ENCODE measurements at places on chromosomes 7 and 10.

- peaks cover 44% of the 10 kb centered on the region for H3K4me1 ChIP-seq
- no peaks in the 10 kb centered on the region for H3K27me3 ChIP-seq
- H3K27ac ChIP-seq = no peak overlapping the region
- H3K4me3 ChIP-seq = no peak overlapping the region
- DNase-seq = no peak
- H3K36me3 ChIP-seq = peaks cover 42% of the 10 kb centered on the region
These were observed 13.5 kb downstream of the MACROH2A2 start for GRCh38 chr10:70066190-70066589.

- H3K4me3 ChIP-seq = no peak overlapping the region
- no peaks in the 10 kb centered on the region for H3K4me1 ChIP-seq
- no peak overlapping the region for H3K27ac ChIP-seq
These were observed 260.1 kb downstream of the SLC25A13 start for GRCh38 chr7:96061844-96062243.

- no peak for DNase-seq
- H3K36me3 ChIP-seq = no peaks in the 10 kb centered on the region
- H3K27me3 ChIP-seq = no peaks in the 10 kb centered on the region
- H3K27ac ChIP-seq = no peak overlapping the region
- H3K4me3 ChIP-seq = no peak overlapping the region
These were observed 1325.5 kb downstream of the XPNPEP1 start for GRCh38 chr10:108597657-108598319.

DNA sequence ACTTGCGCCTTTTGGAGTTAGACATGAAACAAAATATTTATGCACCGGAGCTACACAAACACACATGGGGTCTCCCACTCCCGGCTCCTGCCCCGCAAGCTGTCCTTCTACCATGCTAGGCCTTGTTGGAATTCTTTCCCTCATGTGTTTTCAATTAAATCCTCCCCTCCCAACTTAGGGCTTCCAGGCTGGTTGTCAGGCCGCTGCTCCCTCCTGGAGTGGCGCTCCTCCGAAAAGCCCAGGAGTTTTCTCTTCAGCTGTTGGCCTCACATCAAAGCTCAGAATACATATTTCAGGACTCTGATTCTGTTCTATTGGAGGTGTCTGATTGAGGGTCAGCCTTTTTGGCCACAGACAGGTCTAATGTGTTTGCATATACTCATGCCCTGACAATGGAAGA lies 113.3 kb downstream of the FANK1 start:
- no peaks in the 10 kb centered on the region for H3K36me3 ChIP-seq
- DNase-seq = no peak
- H3K27me3 ChIP-seq = no peaks in the 10 kb centered on the region
- no peaks in the 10 kb centered on the region for H3K4me1 ChIP-seq
- no peak overlapping the region for H3K27ac ChIP-seq

DNA sequence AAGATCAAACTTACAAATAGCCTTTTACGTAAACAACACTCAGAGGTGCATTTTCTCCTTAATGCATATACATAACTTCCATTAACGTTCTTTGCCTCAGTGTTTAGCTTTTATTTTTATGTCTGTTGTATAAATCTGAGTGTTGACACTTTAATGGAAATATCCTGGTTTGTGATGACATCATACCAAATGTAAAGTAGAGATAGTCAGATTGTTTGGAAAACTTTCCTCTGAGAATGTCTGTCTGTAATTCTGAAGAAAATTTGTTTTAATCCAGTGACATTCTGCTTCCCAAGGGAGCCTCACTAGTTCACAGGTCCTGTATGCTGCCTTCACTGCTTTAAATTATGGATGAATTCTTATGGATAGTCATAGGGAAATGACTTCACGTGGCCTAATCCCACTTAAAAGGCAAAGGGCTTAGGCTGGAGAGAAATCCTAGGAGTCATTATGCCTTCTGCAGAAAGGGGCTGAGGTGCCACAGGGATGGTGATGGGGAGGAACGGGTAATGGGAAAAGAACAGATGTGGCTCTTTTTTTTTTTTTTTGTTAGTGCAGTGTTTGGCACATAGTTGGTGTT lies 93.2 kb downstream of the DNAJB9 start:
- no peak overlapping the region for H3K27ac ChIP-seq
- peaks cover 45% of the 10 kb centered on the region for H3K4me1 ChIP-seq
- H3K4me3 ChIP-seq = no peak overlapping the region
- no peaks in the 10 kb centered on the region for H3K36me3 ChIP-seq

- peaks cover 69% of the 10 kb centered on the region for H3K27me3 ChIP-seq
- no peak overlapping the region for H3K27ac ChIP-seq
- H3K4me1 ChIP-seq = peaks cover 22% of the 10 kb centered on the region
These were observed 1.5 kb downstream of the MKX start for GRCh38 chr10:27743877-27744801.

- DNase-seq = no peak
- H3K36me3 ChIP-seq = no peaks in the 10 kb centered on the region
- H3K27ac ChIP-seq = no peak overlapping the region
These were observed 50.6 kb downstream of the HIPK2 start for GRCh38 chr7:139727151-139727705.

GRCh38 chr10:116237260-116237659 lies 35.7 kb downstream of the GFRA1 start:
- H3K36me3 ChIP-seq = no peaks in the 10 kb centered on the region
- H3K4me1 ChIP-seq = no peaks in the 10 kb centered on the region
- no peak overlapping the region for H3K27ac ChIP-seq
- DNase-seq = no peak
- peaks cover 45% of the 10 kb centered on the region for H3K27me3 ChIP-seq

GRCh38 chr7:1149351-1149794 lies 10.6 kb downstream of the ZFAND2A start:
- no peaks in the 10 kb centered on the region for H3K4me1 ChIP-seq
- DNase-seq = no peak
- no peak overlapping the region for H3K4me3 ChIP-seq

DNA sequence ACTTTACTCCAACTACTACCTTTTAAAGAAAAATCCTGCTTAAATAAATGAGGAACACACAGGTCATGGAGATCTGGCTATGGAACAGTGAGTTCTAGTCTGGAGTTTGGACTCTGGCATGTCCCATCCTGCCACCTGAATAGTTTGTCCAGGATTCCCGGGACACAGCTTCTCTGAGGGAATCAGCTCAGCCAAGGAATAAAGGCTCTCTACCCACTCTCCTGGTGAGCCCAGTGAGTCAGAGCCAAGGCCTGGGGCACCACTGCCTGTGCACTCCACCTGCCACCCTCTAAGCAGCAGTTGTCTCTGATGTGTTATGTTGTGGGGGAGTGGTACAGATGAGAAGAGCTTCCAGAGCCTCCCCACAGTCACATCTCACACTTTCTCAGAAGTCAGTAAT lies 113.5 kb downstream of the HTR5A start:
- no peaks in the 10 kb centered on the region for H3K4me1 ChIP-seq
- H3K4me3 ChIP-seq = no peak overlapping the region
- no peaks in the 10 kb centered on the region for H3K27me3 ChIP-seq
- H3K36me3 ChIP-seq = no peaks in the 10 kb centered on the region
- no peak for DNase-seq

GRCh38 chr10:10942441-10942840 lies 75.2 kb upstream of the CELF2 start:
- H3K27ac ChIP-seq = no peak overlapping the region
- H3K36me3 ChIP-seq = no peaks in the 10 kb centered on the region
- no peaks in the 10 kb centered on the region for H3K4me1 ChIP-seq
- DNase-seq = no peak

DNA sequence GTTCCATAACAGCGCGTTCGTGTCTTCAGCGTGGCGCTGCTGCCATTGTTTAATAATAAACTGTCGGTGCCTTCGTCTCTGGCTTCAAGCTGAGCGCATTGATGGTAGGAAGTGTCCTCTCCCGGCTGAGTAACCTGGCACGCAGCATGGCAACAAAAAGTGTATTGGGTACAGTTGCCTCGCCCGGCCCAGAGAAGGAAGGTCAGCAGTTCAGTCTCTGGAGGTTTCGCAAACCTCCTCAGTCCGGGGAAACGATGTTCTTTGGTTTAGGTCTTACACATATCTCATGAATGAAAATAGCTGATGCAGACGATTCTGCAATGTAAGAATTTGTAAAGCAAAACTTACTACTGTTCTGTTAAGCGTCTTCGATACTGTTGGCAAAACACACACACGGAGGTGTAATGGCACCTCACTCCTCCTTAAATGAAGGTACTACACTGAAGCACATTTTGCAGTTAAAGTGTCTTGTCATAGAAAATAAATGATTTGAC lies 739 bp upstream of the CCDC186 start:
- peaks cover 7% of the 10 kb centered on the region for H3K4me1 ChIP-seq
- H3K4me3 ChIP-seq = peak overlapping the region; percentile 93
- no peak overlapping the region for H3K27ac ChIP-seq
- no peaks in the 10 kb centered on the region for H3K27me3 ChIP-seq

DNA sequence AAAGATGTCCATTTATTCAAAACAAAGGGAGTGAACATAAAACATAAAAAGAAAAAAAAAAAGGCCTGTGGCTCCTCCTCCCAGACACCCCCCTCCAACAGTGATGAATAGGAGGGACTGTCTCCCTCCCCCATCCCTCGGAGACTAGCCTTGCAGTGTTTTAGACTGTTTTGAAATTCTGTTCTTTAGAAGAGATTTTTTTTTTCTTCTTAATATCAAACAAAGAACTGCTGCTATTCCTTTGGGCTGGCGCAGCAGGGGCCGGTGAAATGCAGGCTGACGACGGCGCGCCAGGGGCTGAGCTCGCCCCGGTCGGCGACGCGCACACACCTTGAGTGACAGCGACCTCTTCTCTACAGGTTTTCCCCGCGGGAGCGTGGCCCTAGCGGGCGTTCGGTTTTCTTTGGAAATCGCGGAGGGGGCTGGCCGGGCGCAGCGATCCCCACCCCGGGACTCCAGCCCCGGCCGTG lies at the start of gene LANCL2:
LANCL2 (plus strand) TSS at position 133 of the 470 bp plus-strand sequence. CDS start 689 bp downstream, outside the sequence.
- H3K4me1 ChIP-seq = peaks cover 6% of the 10 kb centered on the region
- no peaks in the 10 kb centered on the region for H3K36me3 ChIP-seq
- peak within 1 kb of the TSS; percentile 77 for H3K4me3 ChIP-seq
- no peaks in the 10 kb centered on the region for H3K27me3 ChIP-seq

DNA sequence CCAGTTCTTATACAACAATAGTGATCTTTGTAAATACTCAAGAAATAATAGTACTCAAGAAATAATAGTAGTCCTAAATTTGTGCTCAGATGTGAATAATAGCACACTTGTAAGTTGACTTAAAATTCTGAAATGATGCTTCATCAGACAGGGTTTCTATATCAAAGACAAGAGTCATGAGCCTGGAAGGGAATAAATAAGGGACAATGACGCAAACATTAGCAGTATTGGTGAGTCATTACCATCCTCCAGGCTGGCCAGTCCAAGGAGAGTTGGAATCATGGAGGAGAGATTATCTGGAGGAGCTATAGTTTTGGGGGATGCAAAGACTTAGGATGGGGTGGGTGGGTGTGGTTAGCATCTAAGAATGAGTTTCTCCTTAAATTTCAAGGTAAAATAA lies 6.1 kb upstream of the SH3PXD2A start:
- no peaks in the 10 kb centered on the region for H3K36me3 ChIP-seq
- no peak for DNase-seq
- peaks cover 10% of the 10 kb centered on the region for H3K4me1 ChIP-seq
- no peak overlapping the region for H3K27ac ChIP-seq
- no peak overlapping the region for H3K4me3 ChIP-seq
- H3K27me3 ChIP-seq = no peaks in the 10 kb centered on the region

- H3K4me1 ChIP-seq = peaks cover 64% of the 10 kb centered on the region
- no peaks in the 10 kb centered on the region for H3K27me3 ChIP-seq
- peak overlapping the region; percentile 64 for H3K27ac ChIP-seq
- DNase-seq = no peak
- no peaks in the 10 kb centered on the region for H3K36me3 ChIP-seq
These were observed 192.4 kb downstream of the MAD1L1 start for GRCh38 chr7:2040201-2040892.

DNA sequence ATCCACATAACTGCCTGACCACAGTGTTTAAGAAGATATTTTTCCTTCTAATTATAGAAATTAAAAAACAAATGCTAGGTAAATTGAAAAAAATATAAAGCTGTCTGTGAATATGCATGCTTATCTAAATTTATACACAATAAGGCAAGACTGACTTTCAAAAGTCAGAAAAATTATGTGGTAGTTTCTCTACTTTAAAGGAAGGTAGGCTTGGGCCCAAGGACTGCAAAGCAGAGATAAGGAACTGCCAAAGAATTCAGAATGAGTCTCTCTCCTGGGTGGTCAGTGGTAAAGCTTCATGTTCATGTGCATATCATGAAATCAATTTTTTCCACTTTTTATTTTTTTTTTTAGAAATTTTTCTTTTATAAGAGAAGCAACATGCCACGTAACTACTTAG lies 998.6 kb downstream of the REEP3 start:
- H3K27me3 ChIP-seq = peaks cover 3% of the 10 kb centered on the region
- no peak for DNase-seq
- no peaks in the 10 kb centered on the region for H3K4me1 ChIP-seq
- no peaks in the 10 kb centered on the region for H3K36me3 ChIP-seq
- H3K27ac ChIP-seq = no peak overlapping the region

- no peak overlapping the region for H3K4me3 ChIP-seq
- H3K4me1 ChIP-seq = peaks cover 3% of the 10 kb centered on the region
- no peak for DNase-seq
- H3K36me3 ChIP-seq = no peaks in the 10 kb centered on the region
- peaks cover 6% of the 10 kb centered on the region for H3K27me3 ChIP-seq
- H3K27ac ChIP-seq = no peak overlapping the region
These were observed 2.3 kb downstream of the DENND2A start for GRCh38 chr7:140638173-140638791.

- no peaks in the 10 kb centered on the region for H3K36me3 ChIP-seq
- no peaks in the 10 kb centered on the region for H3K27me3 ChIP-seq
- peak; percentile 70 for DNase-seq
- peaks cover 37% of the 10 kb centered on the region for H3K4me1 ChIP-seq
- peak overlapping the region; percentile 5 for H3K27ac ChIP-seq
These were observed 144.1 kb downstream of the TCF7L2 start for GRCh38 chr10:113094114-113094486.

DNA sequence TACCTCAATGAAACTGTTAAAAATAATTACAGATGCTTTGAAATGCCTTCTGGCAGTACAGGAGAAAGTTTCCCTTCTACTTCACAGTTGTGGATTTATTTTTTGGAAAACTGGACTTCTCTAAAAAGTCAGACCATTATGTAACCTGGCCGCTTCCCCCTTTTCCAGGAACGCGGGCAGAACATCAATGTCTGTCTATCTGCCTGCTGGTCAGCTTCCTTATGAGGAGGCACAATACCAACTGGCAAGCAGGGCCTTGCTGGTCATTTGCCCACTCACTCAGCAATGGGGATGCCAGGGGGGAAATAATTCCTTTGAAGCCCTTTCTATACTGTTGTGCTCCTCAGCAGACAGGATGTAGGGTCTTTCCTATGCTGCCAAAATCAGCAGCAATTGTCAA lies 22.5 kb upstream of the ADRB1 start:
- peaks cover 35% of the 10 kb centered on the region for H3K4me1 ChIP-seq
- H3K36me3 ChIP-seq = no peaks in the 10 kb centered on the region
- H3K27me3 ChIP-seq = no peaks in the 10 kb centered on the region
- no peak overlapping the region for H3K4me3 ChIP-seq
- no peak overlapping the region for H3K27ac ChIP-seq

DNA sequence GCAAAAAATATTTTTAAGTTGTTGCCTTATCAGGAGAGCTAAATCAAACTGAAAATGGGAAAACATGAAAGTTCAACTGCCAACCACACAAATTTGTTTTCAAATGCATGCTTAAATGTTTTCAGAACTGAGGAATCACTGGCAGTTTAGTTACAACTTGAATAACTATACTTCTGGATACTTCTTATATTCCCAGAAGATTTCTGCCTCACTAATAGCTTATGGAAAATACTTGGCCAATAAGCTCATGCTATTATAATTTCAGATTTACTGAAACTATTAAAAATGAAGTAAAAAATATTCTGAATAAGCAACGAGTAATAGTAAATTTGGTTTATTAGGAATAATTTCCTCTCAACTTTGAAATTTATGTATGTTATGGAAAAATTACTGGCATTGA lies 222.2 kb downstream of the CDK14 start:
- H3K27me3 ChIP-seq = no peaks in the 10 kb centered on the region
- H3K4me3 ChIP-seq = no peak overlapping the region
- H3K4me1 ChIP-seq = peaks cover 45% of the 10 kb centered on the region
- DNase-seq = no peak
- no peaks in the 10 kb centered on the region for H3K36me3 ChIP-seq
